Left cardiac atrium (tissue), 4 donors: ENCODE measurements at places on chromosomes 6 and 20.

- DNase-seq = no peak
Measured at GRCh38 chr6:161437851-161438250, 164.0 kb upstream of the AGPAT4 start.

DNA sequence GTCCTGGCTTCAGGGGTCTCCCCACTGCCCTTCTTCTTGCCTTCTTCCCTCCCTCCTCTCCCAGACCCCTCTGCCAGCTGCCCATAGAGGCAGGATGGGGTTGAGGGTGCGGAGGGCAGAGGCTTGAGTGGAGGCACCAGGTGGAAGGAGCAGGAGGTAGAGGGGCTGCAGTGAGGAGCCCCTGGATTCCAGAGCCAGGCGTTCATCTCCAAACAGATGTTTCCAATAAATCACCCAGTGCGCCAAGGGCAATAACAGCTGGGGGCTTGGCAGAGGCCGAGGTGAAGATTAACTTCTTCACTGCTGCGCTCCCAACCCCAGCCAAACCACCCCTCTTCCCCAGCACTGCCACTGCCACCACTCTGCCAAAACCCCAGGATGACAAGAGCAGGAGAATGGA, 10.7 kb downstream of the MDFI start:
- DNase-seq = no peak

DNA sequence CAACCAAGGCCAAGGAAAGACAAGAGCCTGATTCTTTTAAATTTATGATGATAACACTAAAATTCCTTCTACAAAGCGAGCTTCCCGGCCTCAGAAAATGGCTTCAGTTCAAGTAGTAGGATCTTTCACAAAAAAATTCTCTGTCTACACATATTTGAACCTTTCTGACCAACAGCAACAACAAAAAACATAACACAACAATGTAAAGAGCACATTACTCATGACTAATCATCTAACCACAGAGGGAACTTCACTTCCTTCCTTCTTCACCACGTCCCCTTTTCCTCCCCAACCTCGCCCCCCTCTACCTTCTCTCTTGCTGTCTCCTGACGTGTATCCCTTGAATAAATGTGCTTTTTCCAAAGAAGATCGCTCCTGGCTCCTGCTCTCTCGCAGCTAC, 228.2 kb downstream of the MYLK4 start:
- no peak for DNase-seq

DNA sequence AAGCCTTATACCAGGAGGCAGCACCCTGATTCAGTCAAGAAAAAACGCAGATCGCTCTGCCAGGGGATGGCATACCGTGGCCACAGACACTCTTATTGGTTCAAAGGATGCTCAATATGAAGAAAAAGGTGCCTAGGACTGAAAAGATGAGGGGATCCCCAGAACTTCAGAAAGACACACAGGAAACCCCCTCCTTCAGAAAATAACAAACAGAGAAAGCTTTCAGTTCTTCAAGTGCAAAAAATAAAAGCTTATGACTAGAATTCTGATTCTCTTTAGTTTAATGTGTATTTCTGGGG, 17.7 kb upstream of the MYB start:
- DNase-seq = no peak

DNA sequence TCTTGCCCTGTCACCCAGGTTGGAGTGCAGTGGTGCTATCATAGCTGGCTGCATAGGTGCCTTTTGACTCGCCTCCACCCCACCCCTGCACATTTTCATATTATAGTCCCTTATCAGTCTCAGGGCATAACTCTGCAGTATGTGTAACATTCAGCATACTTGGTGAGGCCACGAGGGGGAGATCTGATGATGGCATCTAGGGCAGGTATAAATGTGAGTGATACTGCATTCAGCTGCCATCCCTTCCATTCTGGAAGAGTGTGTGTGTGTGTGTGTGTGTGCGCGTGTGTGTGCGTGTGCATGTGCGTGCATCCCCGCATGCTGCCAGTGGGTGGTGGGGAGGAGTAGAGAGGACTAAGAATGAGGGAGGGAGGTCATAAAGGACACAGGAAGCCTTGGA, 81.4 kb downstream of the JARID2 start:
- DNase-seq = no peak

GRCh38 chr6:89368107-89368506, 15.6 kb upstream of the UBE2J1 start:
- DNase-seq = peak; percentile 66

- no peak for DNase-seq
Measured at GRCh38 chr6:33205191-33206026, 954 bp downstream of the HSD17B8 start.

GRCh38 chr6:54188846-54189245, 77.6 kb downstream of the MLIP start:
- no peak for DNase-seq

DNA sequence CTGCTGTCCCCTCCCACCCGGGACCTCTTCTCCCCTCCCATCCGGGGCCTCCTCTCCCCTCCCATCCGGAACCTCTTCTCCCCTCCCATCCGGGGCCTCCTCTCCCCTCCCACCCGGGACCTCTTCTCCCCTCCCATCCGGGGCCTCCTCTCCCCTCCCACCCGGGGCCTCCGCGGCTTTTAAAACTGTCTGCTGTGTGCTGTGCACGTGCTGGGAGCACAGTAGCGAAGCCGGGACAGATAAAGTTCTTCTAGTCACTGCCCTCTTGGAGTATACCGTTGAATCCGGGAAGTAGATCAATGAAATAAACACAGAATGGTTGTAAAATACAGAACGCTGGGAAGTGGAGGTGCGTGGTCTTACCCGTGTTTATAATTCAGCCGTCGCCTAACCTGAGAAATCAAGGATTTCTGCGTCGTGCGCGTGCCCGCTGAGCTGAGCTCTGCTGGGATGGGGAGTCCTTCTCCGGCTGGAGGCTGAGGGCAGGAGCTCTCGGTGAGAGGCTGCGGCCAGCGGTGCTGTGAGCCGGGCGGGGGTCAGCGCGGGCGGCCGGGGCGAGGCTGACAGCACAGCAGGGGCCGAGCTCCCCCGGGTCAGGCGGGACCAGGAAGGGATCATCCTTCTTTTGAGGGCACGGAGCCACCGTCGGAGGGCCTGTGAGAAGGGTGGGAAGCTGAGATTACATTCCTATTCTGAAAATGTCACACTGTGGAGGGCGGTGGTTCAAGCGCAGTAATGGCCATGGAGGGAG, 19.6 kb upstream of the KIF25 start:
- DNase-seq = no peak

GRCh38 chr20:44070139-44070900, 116.7 kb downstream of the JPH2 start:
- DNase-seq = no peak

DNA sequence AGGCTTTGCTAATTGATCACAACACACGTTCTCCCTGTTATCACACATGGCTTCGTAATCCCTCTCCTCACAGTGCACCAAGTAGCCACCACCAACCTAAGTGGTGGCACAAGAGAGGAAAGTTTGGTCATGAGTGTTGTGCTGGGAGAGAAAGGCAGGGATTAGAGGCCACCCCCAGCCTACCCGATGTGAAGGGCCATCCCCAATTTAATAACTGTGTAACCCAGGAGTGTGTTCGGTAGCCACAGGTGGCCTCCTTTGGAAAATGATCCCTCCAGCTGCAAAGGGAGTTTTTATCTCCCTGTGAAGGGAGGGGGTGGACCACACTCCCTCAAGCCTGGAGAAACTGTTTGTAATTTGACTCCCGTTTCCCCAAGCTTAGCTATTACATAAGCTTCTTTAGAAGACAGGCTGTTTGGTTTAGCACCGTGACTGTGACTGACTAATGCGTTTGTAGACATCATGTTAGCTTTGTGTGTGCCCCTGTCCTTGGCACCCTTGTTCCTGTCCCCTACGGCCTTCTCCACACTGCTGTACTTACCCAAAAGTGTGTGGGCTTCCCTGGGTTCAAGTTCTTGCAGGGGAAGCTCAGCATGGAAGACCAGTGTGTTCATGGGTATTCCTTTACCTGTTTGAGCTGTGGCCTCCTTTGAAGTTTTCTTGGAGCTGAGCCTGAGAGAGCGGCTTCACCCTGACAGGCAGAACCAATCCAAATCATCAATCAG, 20.6 kb downstream of the PPP1R16B start:
- DNase-seq = no peak

GRCh38 chr6:130421585-130421984, 55.8 kb downstream of the TMEM200A start:
- no peak for DNase-seq

GRCh38 chr20:50220093-50220893, 29.7 kb downstream of the CEBPB start:
- no peak for DNase-seq

GRCh38 chr6:108739496-108740330, 108.5 kb upstream of the ARMC2 start:
- DNase-seq = no peak

GRCh38 chr20:57656252-57656820, 36.1 kb upstream of the ZBP1 start:
- no peak for DNase-seq

DNA sequence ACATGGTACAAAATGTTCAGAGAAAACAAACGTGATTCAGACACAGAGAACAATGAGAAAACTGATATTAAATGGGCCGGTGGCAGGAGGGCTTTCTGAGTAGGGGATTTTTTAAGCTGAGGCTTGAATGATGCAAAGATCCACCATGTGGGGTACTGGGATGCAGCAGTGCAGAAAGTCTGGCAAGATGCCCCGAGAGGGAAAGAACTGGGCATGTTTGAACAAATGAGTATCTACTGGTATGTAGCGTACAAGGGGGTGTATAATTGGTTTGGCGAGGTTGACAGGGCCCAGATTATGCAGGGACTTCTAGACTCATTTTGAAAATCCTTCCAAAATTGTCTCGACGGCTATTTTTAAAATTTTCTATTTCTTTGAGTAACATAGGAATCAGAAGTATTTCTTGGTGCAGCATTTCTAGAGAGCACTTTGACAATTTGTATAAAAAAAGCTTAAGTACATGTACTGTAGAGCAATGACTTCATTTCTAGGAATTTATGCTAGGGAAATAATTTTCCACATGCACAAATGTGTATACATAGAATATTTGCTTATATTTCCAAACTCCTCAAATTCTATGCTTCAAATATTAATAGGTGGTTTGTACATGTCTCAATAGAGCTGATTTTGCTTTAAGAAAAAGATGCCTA, 119.6 kb upstream of the DOK5 start:
- no peak for DNase-seq

GRCh38 chr20:51111290-51111689, 88.4 kb upstream of the KCNG1 start:
- DNase-seq = no peak

DNA sequence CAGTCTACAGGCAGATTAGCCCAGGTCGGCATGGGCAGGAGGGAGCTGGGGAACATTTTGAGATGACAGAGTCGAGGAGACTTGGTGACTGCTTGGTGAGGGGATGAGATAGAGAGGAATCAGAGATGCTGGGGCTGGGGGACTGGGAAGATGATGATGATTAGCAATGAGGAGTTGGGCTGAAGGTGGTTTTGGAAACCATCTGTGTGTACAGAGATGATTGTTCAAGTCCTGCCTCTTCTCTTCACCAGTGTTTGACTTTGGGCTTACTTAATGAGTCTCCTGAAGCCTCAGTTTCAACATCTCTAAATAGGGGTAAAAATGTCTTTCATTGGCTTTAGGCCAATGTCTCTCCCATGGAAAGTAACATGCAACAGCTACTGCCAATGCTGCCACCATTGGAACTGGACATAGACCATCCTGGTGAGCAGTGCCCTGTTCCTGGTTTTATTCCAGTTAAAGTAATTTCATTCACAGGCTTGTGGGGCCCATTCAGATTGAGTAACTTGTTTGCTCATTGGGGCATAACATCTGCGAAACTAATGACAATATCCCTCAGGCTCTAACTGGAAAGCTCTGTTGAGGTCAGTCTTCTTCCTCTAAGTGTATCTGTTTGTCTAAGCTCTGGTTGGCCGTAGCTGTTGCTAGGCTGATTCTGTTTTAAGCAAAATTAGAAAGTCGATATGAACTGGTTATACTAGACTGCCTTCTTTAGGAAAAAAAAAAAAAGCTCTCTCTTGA, 99.1 kb downstream of the ARMC2 start:
- no peak for DNase-seq

- no peak for DNase-seq
Measured at GRCh38 chr6:40331545-40331944, 255.6 kb downstream of the LRFN2 start.

DNA sequence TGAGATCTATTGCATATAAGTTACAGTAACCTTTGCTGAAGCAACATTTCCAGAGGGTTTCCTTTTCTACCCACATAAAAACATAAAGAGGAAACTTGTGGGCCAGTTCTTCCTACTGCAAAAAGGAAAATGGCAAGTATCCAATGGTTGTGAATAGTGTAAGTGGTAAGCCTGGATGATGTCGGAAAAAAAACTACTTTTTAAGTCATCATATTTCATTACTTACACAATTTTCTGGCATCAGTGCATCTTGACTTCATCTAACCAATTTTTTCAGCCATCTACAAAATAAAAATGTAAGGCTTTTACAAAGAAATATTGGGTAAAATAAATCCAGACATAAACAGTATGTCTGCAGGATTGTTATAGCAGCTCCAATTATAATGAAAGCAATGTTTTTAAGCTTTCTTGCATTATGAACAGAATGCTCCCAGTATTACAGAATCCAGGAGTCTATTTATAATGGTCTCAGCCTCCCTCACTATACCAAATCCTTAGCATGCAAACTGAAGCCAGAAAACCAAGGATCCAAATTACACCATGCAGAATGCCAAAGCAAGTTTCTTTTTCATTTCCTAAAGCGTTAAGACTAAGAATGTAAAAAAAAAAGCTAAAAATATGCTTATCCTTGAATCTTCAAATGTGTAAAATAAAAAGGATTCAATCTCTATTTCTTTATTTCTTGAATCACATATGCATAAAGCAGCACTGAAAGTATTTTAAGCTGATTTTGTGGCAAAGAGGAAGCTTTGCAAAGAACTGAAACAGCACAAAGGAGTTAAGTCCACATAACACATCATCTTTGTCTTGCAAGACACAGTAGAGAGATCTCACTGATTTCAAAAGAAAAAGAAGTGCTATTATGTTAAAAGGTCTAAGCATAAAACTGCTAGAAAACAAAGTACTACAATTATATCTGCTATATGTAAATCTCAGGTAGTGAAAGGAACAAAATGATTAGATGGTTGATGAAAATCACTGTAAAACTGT, 126.8 kb upstream of the HMGCLL1 start:
- DNase-seq = no peak

- DNase-seq = no peak
Measured at GRCh38 chr6:48959251-48960060, 503.6 kb downstream of the MMUT start.

- DNase-seq = no peak
Measured at GRCh38 chr6:34445313-34445860, 19.5 kb upstream of the RPS10 start.
